ENCODE measurements at places on chromosomes 6 and 20. TPM values are rescaled to one million over a fixed set of nuclear protein-coding genes. Genes with fewer than 3 reads are reported as not detected.

GRCh38 chr6:11357285-11357684 is 124.8 kb upstream of the NEDD9 start:
- peaks cover 91% of the 10 kb centered on the region for H3K4me1 ChIP-seq
- no peaks in the 10 kb centered on the region for H3K27me3 ChIP-seq
- DNase-seq = no peak
- no peak overlapping the region for H3K4me3 ChIP-seq

GRCh38 chr20:24316731-24317130 is 152.7 kb upstream of the SYNDIG1 start:
- no peak overlapping the region for H3K4me3 ChIP-seq
- no peaks in the 10 kb centered on the region for H3K36me3 ChIP-seq
- H3K27ac ChIP-seq = no peak overlapping the region
- no peak for DNase-seq

TCF21 gene
- total RNA-seq = not detected

LRRC1 gene
- total RNA-seq = 2.3 TPM

DNA sequence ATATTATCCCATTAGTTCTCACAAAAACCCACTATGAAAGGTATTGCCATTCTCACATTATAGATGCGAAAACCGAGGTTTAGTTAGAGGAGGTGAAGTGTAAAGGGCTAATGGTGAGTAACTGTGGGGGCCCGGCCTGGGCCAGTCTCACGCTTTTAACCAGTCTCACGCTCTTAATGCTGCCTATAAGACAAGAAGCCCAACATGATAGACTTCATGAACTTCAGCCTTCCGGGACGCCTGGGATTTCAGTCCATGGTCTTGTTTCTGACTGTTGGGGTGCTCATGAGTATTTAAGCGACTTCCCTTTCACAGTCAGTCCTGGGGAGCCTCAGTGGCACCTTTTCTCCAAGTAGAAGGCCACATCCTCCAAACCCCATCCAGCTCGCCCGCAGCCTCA is 31.7 kb downstream of the AGPAT4 start:
- H3K27me3 ChIP-seq = no peaks in the 10 kb centered on the region
- H3K4me3 ChIP-seq = no peak overlapping the region
- H3K36me3 ChIP-seq = peaks cover 5% of the 10 kb centered on the region
- no peak overlapping the region for H3K27ac ChIP-seq
- H3K4me1 ChIP-seq = peaks cover 6% of the 10 kb centered on the region

RSPH9 gene
- total RNA-seq = not detected

GRCh38 chr20:22974354-22974753 is 60.8 kb upstream of the SSTR4 start:
- no peaks in the 10 kb centered on the region for H3K27me3 ChIP-seq
- H3K4me1 ChIP-seq = no peaks in the 10 kb centered on the region
- no peaks in the 10 kb centered on the region for H3K36me3 ChIP-seq
- no peak for DNase-seq
- H3K27ac ChIP-seq = no peak overlapping the region
- H3K4me3 ChIP-seq = no peak overlapping the region

Measured in activated naive CD4-positive, alpha-beta T cell treated with anti-CD3 and anti-CD28 coated beads for 36 hours (primary cell).